ENCODE measurements at places on chromosomes 6 and 20. TPM values are rescaled to one million over a fixed set of nuclear protein-coding genes. Genes with fewer than 3 reads are reported as not detected.
A peak's percentile ranks its signal among the peaks of the same experiment; 100 is the strongest.

DNA sequence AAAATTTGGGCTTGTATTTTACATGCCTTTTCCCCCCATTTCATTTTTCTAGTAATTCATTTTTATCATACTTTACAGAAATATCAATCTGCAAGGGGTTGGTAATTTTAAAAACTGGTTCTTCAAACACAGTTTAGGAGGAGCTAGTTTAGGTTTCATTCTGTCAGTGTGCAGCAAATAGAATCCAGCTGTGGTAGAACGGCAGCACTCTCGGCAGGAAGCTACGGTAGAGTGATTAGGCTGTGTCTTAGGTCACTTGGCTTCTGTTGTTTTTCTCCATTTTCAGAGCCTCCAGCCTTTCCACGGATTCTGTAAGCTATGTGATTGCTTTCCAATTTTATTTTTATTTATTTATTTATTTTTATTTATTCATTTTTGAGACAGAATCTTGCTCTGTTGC lies 32.7 kb downstream of the TLDC2 start:
- no peak for DNase-seq

- no peak for DNase-seq
Observed at GRCh38 chr6:41449399-41450245, 96.6 kb upstream of the FOXP4 start.

GRCh38 chr6:12196326-12196936 lies 93.7 kb upstream of the EDN1 start:
- peak; percentile 33 for DNase-seq

DNA sequence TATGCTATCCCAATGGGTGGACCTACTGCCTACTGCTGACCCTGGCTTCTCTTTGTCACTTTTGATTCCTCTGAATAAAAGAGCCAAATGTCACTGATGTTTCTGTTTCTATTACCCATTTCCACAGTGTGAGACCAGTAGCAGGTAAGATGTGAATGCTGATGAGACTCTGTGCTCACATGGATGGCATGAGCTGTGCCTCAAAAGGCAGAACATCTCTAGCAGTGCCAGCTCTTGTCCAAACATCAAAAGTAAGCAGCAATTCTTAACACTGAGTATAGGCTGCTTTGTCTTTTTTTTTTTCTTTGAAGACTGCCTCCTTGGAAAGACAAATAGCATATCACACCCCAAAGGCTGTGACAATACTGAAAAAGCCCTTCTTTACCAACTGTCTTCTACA lies 459.2 kb upstream of the RUNX2 start:
- no peak for DNase-seq

DNA sequence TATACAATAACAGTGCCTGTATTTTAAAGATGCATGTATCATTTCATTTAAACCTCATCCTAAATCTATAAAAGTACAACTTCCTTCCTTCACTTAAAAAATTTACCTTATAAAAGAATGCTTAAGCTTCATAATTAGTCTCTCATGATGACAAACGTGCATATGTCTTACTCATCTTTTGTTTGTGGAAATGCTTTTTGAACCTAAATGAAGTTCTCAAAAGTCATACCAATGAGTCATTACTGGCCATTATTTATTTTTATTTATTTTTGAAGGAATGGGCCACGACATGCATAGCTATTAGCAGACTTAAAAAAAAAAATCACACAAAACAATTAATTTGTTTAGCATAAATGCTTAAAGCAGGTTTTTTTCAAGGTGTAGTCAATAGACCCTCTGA lies 3.7 kb downstream of the TFB1M start:
- DNase-seq = peak; percentile 71

- no peak for DNase-seq
Observed at GRCh38 chr6:137373296-137373695, 120.9 kb downstream of the OLIG3 start.

DNA sequence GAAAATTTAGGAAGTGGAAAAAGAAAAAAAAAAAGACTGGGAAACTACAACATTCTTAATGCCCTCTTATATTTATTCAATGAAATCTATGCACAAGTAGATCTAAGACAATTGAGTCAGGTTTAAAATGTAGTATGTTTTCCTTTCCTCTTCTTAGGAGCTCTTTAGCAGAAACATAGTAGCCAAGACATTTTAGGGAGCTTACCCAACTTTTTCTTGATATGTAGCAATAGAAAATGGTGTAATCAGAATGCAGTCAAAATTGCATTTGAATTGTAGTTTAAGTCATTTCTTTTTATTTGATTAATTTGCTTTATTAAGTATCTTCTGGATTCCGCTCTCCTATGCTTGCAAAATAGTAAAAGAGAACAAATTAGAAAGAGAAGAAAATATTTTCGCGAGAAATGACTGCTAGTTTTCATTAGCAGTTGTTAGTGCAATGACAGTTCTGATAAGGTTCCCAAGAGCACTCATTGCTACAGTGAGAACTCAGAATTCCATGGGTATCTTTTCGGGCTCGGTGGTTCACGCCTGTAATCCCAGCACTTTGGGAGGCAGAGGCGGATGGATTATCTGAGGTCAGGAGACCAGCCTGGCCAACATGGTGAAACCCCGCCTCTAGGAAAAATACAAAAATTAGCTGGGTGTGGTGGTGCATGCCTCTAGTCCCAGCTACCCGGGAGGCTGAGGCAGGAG lies 52.2 kb downstream of the JARID2 start:
- DNase-seq = no peak

- DNase-seq = no peak
Observed at GRCh38 chr20:23249541-23249940, 101.0 kb upstream of the NXT1 start.

DNA sequence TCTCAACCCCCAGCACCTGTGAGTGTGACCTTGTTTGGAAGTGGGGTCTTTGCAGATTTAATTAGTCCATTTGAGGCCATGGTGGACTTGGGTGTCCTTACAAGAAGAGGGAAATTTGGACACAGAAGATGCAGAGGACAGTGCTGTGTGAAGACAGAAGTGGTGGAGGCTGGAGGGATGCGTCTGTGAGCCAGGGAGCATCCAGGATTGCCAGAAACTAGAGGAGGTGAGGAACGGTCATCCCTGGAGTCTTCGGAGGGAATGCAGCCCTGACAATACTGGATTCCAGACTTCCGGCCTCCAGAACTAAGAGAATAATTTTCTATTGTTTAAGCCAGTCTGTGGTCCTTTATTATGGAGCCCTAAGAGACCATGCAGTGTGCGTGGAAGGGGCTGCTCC lies 22.9 kb upstream of the NPBWR2 start:
- DNase-seq = no peak

DNA sequence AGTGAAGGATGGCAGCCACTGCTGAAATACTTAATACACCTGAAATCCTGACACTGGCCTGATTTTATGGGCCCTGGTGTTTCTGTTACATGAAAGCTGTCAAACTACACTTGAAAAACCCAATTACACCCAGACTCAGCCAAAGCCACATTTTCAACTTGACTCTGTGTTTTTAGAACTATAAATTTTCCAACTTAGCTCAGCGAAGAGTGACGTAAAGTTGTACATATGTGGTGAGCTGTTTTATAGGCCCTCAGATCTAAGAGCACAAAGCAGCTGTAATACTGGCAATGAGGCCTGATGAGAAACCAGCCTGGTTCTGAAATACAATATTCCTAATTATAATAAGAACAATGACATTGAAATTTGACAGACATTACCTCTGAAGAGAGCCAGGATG lies 18.6 kb downstream of the SCML4 start:
- DNase-seq = no peak

DNA sequence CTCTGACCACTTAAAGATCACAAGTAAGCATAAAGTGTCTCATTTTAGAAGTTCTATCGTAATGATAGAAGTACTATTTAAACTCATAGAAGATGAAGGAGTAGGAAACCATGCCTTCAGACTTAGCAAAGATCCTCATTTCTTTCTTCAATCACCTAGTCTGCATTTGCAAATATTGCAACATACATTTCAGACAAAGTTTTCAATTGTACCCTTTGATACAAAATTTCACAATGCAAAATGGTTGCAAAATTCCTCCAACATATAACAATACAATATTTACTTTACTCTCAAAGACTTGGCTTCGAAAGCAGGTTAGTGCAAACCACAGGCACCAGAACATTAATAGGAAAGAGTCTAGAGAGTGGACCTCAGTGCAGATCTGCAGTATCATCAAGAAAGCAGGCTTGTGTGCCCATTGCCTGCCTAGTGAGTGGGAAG lies 16.1 kb upstream of the ROS1 start:
- no peak for DNase-seq

- DNase-seq = no peak
Observed at GRCh38 chr6:156313037-156313436, 464.1 kb upstream of the ARID1B start.

DNA sequence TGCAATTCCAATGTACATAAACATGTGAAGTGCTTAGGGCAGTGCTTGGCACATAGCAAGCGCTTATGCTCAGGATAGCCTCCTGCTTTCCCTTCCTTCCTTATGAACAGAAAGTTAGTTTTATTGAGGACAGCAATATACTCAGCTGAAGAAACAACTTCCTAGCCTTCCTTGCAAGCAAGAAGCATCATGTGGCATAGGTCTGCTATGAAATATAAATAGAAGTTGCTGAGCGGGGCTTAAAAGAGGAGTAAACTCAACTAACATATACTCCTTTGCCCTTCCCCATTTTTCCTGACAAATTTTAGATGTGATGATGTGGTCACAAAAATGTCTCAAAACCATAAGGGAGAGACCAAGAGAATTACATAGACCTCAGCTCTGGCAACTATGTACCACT lies 98.9 kb downstream of the KIF16B start:
- no peak for DNase-seq

- no peak for DNase-seq
Observed at GRCh38 chr20:61761453-61762166, 304.1 kb downstream of the TAF4 start.

GRCh38 chr6:114740547-114740946 lies 397.7 kb upstream of the HS3ST5 start:
- no peak for DNase-seq

GRCh38 chr6:1872649-1873131 lies 263.0 kb downstream of the FOXC1 start:
- DNase-seq = peak; percentile 41

GRCh38 chr6:34476447-34476846 lies 10.6 kb downstream of the PACSIN1 start:
- DNase-seq = no peak

- no peak for DNase-seq
Observed at GRCh38 chr20:41139227-41140093, 2.1 kb downstream of the PLCG1 start.

DNA sequence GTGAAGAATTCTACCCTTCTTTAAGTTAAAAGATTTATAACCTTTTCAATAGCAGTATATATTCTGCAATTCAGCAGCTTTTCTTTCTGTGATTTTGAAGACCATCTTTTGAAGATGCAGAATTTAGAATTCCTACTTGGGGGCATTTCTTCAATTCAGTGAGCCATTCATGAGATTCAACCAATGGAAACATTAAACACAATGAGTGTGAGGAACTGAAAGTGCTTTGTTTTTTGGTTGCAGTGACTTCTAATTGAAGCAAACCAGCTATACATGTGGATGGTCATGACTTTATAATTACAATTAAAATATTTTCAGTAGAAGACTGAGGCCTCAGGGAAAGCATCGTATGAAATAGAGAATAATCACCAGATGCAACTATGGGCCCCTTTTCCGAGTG lies 108.3 kb downstream of the CARMIL1 start:
- DNase-seq = no peak

DNA sequence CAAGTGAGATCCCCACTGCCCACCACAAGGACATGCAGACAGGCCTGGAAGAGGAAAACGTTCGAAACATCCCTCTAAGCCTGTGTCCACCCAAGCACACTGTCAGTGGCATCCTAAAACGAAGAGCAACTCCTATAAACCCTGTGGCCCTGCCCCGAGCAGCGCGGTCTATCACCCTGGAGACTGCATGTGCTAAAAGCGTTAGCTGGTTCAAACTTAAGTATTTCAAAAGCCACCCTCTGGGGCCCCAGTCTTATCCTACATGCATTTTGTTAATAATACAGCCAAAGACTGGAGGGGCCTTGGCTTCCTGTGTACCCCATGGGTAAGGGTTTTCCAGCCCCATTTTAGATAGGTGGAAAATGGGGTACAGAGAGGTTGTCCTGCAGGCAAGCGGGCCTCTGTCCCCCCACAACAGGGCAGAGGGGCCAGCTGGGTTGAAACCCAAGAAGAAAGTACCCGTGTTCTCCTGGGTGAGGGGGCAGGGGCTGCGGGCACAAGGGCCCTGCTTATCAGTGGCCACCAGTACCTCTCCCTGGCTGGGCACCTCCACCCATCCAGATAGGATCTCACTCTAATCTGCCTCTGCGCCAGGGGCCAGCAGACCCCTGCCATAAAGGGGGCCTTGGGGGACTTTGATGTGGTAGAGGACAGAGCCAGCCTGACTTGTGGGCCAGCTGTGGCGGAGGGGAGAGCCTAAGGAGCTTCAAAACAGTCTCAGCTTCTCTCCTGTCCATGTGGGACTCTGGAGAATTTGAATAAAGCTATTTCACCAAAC lies 28.3 kb downstream of the PREX1 start:
- no peak for DNase-seq

DNA sequence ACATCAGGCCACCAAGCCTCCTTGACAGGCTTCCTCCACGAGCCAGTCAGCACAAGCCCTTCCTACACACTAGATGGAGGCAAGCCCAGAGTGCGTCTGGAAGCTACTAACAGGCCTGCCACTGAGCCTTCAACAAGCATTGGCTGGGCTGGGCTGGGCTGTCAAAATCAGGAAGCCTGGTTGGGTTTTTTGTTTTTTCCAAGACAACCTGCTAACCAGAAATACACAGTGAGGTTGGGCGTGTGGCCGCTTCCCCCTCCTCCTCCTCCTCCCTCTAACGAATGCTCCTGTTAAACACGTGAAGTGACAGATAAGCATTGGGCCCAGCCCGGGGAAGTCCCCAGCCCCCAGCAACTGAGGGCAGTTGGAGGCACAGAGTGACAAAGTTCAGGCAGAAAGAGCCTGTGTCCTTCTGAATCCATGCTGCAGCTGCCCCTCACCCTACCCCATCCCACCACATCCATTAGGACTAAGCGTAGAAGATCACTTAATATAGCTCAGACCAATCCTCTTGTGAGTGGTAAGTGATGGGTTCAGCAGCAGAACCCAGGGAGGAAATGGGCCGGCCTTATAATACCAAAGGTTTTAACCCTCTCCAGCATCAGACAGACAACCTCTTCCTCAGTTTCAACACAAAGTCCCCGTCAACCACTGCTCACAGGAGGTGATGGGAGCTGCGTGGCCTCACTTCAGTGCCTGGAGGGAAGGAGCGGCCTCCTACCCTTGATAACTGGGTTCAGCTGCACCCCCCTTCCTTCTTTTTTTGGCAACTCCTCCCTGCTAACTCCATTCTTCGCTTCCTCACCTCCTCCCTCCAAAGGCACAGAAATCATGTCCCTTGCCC lies 1.1 kb downstream of the NFATC2 start:
- peak; percentile 48 for DNase-seq

GRCh38 chr20:53773792-53774401 lies 180.3 kb upstream of the ZNF217 start:
- peak; percentile 99 for DNase-seq

GRCh38 chr20:5691918-5692618 lies 58.1 kb upstream of the SHLD1 start:
- DNase-seq = no peak

BPIFA3 gene
- not detected for total RNA-seq

GPR31 gene
- total RNA-seq = not detected

TFAP2D gene
- not detected for total RNA-seq

BMP6 gene
- 0.39 TPM for total RNA-seq

HRH3 gene
- not detected for total RNA-seq

ARHGAP18 gene
- total RNA-seq = 68.0 TPM

ZC2HC1B gene
- not detected for total RNA-seq

RIMS4 gene
- not detected for total RNA-seq

MDFI gene
- total RNA-seq = not detected

All from HFFc6 (cell line).